ENCODE measurements at places on chromosomes 4 and X.

GRCh38 chr4:152159773-152160172 is 376.1 kb downstream of the FBXW7 start:
- DNase-seq = no peak

DNA sequence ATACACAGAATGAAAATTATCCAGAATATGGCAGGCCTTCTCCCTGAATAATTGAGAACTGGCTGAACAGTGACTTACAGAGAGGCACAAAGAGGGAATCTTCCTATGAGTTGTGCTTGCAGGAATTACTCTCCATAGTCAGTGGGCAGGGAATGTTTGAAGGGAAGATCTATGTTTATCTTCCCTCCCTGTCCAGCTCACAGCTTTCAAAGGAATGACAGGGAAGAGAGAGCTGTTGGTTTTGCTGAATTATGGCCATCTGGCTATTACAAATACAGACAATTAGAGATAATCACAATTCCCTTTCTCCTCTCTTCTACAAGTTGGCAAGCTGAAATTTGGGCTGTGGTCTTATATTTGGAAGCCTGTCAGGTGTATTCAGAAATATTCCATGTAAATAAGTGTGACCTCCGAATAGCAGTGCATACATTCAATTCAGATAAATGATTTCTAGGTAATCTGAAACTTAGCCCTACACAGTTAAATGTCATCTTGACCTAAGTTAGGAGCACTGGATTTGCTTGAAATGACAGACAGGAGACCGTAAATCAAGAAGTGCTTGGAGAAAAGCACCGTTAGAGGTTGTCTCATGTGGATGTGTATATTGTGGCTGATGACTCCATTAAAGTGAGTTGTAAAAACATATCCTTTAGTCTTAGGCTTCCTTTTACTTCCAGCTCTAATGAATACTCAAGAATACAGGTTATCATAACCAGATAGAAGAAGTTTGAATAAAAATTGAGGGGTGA is 136.8 kb downstream of the C4orf33 start:
- DNase-seq = no peak

DNA sequence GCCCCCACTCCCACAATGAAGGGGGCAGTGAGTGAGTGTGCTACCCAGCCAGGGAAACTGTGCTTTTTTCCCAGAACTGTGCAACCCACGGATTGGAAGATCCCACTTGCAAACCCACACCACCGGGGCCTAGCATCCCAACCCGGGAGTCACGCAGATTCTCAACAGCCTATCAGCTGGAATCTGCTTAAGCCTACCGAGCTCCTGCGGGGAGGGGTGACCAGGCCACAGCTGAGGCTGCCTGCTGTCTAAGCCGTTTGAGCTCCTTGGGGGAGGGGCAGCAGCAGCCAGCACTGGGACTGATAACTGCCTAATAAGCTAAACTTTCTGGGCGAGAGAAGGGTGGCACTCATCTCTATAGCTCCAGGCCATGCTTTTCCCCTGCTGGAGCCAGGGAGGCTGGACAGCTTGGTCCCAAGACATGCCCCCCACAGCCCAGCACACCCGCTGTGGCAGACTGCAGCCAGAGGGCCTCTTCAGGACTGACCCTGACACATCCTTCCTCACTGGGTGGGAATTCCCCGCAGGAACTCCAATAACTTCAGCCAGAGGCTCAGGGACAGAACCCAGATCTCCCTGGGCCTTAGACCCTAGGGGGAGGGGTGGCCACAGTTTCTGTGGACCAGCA is 161.3 kb upstream of the MAGEB18 start:
- DNase-seq = no peak

DNA sequence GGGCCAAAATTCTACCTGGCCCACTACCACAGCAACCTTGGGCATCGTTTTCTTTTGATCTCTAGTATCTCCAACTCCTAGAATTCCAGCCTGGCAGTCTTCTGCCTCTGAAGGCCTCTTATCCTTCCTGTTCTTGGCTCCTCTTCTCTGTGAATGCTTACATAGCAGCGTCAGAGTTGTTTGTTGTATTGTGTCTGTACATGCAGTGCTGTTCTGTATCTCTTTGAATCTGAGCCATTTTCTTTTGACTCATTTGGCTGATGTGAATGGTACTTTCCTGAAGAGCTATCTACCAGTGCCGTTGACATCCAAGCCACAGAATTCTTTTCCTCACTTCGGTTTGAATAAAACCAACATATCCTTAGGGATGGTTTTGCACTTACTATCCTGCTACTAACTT is 79.2 kb downstream of the TMEM164 start:
- DNase-seq = no peak

DNA sequence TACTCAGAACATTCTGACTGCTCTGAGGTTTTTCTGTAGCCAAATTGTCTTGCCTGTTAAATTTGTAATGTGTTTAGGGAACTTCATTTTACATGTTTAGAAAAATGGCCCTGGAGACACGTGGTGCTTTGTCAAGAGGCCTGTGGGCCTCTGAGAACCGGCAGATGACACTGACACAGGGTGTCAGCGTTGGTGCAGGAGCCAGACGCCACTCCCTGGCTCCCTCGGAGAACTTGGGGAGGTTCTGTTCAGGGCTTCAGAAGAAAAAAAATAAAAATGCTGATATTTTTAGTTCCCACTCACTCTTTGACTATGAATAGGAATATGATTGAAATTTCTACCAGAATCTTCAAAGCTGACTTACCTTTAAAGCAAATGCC is 190.9 kb upstream of the GATB start:
- DNase-seq = no peak

DNA sequence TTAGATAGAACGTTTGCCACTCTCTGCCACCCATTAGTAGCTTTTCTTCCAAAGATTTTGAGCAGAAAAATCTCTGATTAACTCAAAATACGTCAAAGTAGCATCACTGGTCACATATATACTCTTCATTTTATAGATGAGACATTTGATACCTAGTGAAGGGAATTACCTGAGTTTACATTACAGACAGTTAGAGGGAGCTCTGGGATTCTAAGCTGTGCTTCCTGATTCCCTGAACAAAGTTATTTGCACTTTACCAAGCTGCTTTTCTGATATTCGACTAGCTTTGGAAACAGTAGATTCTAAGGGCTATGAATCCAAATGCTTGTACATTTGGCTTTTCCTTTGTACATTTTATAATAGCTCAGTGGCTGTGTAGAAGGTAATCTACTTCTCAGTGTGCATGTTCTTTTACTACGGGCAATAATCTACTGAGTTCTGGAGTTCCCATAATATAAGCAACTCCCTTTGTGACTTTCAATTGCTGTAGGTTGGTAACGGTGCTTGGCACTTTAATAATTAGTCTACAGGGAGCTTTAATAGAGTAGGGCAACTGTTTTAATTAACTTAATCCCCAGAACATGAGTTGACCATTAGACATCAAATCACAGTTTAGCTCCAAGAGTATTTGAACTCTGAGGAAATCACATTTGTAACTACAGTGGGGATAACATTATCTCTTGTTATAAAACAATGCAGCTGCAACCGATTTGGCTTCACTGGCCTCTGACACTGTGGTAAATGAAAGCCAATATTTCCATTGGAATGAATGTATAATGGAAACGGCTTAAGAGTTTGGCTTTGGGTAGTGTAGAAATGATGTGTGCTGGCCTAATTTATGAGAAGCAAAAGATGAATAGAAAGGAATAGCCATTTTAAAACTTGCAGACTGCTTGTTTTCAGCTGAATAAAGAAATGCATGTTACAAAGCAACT is 1602.4 kb downstream of the STIM2 start:
- DNase-seq = no peak

DNA sequence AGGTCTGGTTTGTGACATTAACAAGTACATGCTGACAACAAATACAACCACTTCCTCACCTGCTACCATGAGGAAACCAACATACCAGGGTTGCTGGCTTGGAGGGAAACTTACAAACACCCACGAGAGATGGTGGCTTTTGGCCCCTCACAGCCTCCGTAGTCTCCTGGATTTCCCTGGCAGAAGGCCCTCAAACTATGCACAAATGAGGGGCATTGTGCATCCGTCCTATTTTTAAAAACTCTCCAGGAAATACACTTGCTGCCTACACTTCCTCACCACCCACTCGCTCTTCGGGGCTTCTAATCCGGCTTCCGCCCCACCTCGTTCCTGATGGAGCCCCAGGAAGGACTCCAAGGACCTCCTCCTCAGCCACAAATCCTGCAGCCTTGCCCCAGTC is 355.0 kb upstream of the GATB start:
- DNase-seq = no peak

DNA sequence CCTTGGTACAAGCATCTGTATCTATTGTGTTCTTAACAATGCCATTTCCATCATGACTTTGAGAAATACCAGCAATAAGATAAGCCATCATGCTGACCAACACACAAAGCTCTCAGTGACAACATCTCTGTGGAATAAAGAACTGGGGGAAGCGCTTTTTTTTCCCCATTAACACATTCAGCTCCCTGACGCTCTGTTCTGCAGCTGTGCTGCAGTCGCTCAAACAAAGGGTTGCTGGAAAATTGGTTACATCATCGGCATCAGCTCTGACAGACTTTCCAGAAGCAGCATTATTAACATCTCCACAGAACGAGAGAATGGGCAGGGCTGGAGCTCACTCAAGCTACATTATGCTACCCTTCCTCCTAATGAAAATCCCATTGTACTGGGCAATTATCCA is 39.9 kb downstream of the DCX start:
- DNase-seq = no peak

GRCh38 chr4:140312100-140312499 is 61.3 kb upstream of the SCOC start:
- no peak for DNase-seq

DNA sequence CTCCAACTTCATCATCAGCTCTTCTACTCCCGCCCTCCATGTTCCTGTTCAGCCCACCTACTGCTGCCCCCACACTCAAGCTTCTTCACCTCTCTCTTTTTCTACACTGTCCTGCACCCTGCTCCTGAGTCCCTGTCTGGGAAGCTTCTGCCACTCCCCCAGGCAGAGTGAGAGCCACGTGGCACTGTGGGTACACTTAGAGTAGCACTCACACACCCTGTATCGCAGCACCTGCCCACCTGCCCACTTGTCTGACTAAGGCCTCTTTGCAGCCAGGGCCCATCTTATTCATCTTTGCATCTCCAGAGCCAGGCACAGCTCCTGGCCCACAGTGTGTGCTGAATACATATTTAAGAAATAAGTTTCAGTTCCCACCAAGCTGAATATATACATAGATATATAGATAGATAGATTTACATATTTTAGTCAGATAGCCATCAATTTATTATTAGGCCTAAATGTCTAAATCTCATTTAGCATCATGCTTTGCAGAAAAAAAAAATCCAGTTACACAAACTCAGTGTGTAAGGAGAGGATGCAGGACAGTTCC is 24.9 kb downstream of the CCDC149 start:
- no peak for DNase-seq

DNA sequence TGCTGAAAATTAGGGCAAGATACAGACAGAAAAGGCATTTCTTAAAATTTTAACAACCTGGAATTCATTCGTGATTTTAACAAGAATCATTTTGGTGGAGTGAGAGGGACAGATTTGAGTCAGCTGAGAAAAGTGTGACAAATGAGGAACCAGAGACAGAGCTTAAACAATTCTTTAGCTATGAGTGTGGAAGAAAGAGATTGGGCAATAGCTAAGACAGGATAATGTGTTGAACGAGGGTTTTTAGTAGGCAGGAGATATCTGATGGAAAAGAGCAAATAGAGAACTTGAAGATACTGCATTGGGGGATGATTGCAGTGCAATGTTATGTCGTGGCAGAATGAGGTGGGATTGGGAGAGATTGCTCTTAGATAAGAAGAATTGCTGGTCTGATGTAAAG is 164.2 kb upstream of the SPRY1 start:
- no peak for DNase-seq

DNA sequence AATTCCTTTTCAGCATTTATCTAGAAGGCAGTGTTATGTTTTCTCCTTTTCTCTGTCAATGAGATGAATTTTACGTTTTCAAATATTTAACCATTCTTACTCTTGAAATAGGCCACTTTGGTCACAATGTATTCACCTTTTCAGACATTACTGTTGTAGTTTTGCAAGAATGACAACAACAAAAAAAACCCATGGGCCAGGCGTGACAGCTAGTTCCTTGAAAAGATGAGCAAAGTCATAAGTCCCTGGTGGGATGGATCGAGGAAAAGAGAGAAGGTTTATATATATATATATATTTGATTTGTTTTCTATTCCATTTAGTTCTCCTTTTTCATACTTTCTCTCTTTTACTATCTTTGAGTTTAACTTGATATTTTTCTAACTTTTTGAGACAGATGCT is 38.1 kb upstream of the ACSL1 start:
- no peak for DNase-seq

- peak; percentile 0 for DNase-seq
Measured at GRCh38 chr4:126071346-126072333, 756.9 kb downstream of the FAT4 start.

GRCh38 chr4:122707497-122707896 is 25.0 kb upstream of the BBS12 start:
- DNase-seq = no peak

DNA sequence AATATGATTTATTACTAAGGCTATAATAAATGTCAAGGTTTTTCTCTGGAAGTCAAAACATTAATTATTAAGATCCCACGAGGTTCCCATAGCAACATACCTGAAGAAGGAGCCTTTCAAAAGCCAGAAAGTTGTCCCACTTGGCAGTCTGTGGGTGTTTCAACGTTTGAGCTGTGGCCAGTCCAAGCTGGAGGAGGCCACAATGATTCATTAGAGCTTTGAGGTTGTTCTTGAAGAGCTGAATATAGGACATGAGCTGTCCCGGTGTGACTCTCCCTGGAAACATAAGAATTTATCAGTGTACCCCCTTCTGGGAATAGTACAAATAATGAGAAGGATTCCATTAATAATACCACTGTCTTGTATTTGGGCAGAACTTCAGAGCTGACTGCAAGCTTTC is 92.1 kb downstream of the SCFD2 start:
- DNase-seq = no peak

DNA sequence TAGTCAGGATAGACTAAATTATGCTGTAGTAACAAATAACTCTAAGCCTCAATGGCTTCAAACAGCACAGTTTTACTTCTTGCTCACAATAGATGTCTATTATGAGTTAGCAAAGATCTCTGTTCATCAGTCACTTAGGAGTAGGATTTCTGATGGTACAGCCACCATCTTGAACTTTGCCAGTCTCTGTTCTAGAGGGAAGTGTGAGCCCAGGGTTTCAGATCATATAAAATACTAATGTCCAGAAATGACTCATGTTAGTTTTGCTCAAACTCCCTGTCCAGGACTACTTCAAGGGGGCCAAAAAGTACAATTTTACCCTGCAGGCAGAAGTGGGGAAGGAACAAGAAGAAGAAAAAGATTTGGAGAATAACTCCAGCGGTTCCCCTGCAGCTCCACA is 77.1 kb upstream of the LSM6 start:
- no peak for DNase-seq

GRCh38 chr4:6939761-6940743 is 30.4 kb downstream of the TBC1D14 start:
- no peak for DNase-seq

GRCh38 chr4:175562542-175562941 is 249.5 kb downstream of the GPM6A start:
- no peak for DNase-seq

GRCh38 chr4:45776146-45776545 is 347.7 kb downstream of the GABRG1 start:
- no peak for DNase-seq

GRCh38 chrX:39749728-39750127 is 348.0 kb downstream of the BCOR start:
- DNase-seq = no peak

GRCh38 chr4:5045097-5045496 is 6.2 kb upstream of the STK32B start:
- DNase-seq = peak; percentile 48

GRCh38 chr4:23260511-23260910 is 567.8 kb downstream of the GBA3 start:
- no peak for DNase-seq

- DNase-seq = no peak
Measured at GRCh38 chr4:182578402-182578801, 335.2 kb downstream of the TENM3 start.
